T47D (cell line): ENCODE measurements at places on chromosomes 6 and 20.

- DNase-seq, result no peak
Measured at GRCh38 chr6:116408491-116408890, 37.7 kb downstream of the DSE start.

DNA sequence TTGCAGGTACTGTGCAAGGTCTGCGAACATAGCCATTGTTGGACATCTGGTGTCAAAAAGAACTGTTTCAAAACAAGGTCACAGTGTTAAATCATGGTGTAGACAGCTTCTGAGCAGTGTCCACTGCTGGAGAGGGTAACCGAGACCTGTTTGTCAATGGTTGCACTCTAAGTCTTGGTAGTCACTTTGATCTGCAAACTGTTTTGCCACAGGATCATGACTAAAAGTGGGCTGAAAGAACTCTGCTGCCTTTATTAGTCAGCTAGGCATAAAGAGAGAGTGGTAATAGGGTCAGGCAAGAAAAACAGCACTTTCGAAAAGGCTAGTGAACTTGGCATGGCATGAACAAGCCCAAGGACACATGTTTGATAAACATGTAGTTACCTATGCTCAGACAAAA, 552.3 kb upstream of the CITED2 start:
- DNase-seq, result no peak

GRCh38 chr6:8904754-8905153, 469.4 kb upstream of the SLC35B3 start:
- no peak for DNase-seq

GRCh38 chr6:41515995-41516394, 30.2 kb upstream of the FOXP4 start:
- no peak for DNase-seq

- DNase-seq, result no peak
Measured at GRCh38 chr6:39495640-39496039, 173.1 kb upstream of the KCNK16 start.

DNA sequence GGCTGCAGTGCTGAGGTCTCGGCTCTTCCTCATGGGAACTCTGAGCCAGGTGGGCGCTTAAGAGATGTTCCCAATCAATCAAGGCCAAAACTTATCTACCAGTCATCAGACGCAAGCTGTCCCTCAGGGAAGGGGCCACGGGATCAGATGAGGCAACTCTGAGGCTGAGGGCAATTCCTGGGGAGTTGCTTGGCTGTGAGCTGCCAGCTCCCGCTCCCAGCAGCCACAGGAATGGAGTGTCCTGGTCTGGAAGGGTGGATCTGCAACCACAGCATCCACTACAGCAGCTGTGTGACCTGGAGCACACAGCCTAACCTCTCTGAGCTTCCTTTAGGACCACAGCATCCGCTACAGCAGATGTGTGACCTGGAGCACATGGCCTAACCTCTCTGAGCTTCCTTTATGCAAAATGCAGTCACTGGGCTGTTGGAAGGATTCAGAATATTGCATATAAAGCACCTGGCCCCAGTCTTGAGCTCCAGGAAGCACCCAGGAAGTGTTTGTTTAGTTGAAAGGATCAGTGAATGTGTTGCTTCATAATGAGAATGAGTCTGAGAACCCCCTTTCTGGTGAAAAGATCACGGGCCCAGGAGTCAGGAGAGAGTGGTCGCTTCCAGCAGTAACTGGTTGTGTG, 60.9 kb downstream of the TFAP2C start:
- DNase-seq, result no peak

GRCh38 chr6:163661272-163661671, 246.8 kb downstream of the QKI start:
- DNase-seq, result no peak

DNA sequence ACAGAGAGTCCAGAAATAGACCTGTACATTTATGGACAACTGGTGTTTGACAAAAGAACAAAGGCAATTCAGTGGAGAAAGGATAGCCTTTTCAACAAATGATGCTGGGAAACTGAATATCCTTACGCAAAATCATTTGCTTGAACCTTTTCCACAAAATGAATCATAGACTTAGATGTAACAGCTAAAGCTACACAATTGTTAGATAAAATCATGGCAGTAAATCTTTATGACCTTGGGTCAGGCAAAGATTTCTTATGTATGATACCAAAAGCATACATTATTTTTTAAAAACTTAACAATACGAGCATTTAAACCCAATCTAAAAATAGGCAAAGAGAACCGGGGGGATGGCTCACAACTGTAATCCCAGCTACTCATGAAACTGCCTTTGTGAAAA, 73.5 kb upstream of the DST start:
- DNase-seq, result no peak

- DNase-seq, result no peak
Measured at GRCh38 chr6:33320315-33321181, 3.0 kb upstream of the ZBTB22 start.

DNA sequence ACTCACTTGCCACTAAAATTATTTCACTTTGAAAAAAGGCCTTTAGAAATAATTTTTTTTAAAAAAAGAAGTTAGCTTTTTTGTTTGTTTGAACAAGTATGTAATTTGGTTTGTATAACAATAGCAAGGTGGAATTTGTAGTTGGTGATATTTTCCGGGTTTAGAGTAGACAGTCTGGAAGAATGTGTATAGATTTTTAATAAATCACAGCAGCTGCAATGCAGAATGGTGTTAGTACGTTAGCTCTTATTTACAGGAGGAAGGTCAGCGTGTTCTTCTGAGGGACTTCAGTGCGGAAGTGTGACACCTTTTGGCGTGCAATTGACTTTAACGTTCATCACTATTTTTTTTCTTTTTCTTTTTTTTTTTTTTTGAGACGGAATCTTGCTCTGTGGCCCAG, 115.4 kb downstream of the PLEKHG1 start:
- no peak for DNase-seq

GRCh38 chr6:118808793-118809638, 84.9 kb upstream of the ASF1A start:
- no peak for DNase-seq

- no peak for DNase-seq
Measured at GRCh38 chr6:38077488-38078030, 258.0 kb downstream of the ZFAND3 start.

DNA sequence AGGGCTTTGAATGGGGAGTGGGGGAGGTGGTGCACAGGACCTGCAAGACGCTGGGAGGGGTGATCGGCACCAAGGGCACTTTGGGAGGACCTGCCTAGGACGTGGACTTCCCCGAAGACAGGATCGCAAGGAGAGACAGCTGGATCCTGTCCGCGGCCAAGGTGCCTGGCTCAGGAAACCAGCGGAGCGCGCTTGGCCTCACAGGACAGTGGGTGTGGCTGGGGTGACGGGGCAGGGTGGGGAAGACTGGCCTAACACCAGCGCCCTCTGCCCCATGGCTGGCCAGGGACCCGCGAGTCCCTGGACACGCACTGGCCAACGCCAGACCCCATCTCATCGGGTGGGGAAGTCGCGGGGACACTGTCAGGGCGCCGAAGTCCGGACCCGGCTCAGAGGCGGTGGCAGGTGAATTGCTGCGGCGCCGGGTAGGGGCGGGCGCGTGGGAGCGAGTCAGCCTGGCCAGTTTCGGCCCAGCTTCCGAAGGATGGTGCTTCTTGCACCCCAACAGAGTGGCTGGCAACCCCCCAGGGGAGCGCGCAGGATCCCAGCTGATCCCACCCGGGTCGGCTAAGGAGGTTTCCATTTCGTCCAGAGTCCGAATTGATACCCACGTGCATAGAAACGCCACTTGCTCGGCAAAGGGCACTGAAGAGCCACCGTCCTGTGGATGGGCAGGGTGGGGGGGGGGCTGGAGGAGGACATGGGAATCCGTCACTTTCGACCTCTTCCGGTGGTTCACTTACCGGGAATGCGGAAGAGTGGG, 785 bp upstream of the THBD start:
- DNase-seq, result peak; percentile 27

DNA sequence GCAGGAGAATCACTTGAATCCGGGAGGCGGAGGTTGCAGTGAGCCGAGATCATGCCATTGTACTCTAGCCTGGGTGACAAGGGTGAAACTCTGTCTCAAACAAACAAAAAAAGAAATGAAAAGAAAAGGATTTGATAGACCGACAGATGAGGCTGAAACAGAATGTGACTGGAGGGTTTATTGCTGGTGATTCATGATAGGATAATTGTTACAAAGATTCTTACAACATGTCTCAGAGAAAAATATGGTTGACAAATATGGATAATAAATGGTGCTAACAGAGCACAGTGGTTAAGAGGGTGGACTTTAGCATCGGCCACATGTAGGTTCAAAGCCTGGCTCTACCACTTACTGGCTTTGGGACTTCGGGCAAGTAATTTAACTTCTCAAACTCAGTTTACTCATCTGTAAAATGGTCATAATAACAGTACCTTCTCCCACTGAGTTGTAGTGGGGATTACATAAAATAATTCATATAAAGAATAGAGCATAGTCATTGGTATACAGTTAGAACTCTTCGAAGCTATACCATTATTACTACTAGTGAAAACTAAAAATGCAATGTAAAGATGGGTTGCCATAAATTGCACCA, 131.9 kb downstream of the MAP3K7 start:
- no peak for DNase-seq

DNA sequence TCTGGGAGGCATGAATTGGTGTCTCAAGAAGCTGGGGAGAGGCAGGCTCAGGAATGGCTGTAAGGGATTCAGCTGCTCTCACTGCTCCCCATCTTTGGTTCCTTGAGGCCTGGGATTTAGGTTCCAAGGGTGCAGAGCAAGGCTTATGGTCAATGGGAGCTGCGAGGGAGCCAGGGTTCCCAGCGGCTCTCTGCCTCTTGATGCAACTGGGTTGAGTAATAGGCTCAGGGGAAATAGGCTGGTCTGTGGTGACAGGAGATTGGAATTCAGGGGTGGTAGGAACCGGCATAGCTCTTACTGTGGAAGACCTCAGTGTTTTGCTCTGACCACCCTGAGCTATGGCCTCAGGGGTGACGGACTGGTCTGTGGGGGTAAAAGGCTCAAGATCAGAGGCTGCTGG, 13.0 kb upstream of the NRM start:
- DNase-seq, result no peak

DNA sequence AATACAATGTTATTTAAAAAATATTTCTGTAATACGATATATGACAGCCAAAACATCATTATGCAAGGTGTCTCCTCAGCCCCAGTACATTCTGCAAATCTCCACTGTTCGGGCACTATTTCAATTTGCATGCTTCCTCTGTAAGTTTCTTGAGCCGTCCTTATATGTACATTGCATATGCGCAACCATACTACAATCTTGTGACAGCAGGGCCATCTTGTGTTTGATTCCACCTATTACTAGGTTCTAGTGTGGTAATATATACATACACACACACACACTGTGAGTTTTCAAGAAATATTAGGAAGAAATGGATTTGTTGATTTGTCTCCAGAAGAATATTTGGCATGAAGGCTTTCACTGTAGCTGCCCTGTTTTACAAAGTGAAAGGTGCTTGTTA, 9.8 kb downstream of the LYRM4 start:
- no peak for DNase-seq

DNA sequence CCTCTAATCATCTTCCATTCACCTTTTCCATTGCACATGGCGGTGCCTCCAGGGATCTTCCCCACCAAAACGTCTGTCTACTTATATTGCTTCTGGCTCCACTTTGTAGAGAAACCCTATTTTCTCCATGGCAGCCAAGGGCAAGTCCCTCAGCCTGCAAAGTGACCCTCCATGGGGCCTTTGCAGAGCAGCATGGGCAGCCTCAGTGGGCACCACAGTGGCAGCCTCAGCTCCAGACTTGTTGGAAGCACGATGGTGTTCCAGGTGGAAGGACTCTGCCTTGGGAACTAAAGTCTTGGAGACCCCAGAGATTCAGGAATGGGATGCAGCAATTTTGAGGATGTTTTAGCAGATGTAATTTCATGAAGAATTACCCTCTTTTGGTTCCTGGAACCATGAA, 18.5 kb upstream of the CCR6 start:
- no peak for DNase-seq

DNA sequence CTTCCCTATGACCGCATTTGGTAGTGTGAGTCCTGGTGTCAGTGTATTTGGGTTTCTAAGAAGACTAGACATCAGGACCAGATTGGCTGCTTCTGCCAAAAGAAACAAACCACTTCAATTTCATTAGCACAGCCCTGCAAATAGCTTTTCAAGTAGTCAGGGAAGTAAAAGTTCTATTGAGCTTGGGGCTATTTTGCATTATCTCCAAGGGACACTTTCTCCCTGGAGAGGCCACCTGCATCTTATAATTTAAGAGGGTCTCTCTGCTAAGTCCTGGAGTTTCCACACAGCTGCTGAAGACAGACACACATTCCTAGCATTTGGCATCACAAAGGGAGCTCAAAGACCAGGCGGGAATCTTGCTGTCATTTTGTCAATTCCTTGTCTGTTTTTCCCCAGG, 141.2 kb downstream of the BMP2 start:
- no peak for DNase-seq

DNA sequence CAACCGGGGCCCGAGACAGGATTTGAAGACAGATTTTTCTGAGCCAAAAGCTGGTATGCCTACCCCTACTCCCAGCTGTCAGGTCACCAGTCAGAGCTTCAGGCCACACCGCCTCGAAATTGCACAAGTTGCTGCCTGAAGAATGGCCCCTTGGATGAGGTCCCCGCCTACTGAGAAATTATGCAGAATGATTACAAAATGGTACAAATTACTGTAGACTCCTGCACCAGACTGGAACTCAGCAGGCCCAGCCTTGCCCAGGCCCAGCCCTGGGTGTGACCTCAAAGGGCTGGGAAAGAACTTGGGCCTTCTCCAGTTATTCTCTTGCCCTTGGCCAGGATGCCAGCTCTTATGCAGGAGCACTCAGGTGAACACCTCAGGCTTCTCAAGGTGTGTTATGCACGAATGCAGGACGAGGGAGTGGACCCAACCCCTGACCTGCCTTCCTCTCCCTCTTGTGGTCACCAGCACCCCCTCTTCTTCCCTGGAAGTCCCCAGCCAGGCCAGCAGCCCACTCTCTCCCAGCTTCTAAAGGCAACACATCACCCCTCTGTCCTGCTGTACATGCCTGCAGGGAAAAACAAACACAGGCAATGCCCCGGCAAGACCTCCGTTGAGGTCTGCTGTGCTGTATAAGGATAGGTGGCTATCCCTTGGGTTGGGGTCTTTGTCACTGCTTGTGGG, 88.7 kb upstream of the NAA20 start:
- DNase-seq, result no peak

GRCh38 chr20:36682311-36682710, 36.3 kb upstream of the SLA2 start:
- DNase-seq, result no peak

DNA sequence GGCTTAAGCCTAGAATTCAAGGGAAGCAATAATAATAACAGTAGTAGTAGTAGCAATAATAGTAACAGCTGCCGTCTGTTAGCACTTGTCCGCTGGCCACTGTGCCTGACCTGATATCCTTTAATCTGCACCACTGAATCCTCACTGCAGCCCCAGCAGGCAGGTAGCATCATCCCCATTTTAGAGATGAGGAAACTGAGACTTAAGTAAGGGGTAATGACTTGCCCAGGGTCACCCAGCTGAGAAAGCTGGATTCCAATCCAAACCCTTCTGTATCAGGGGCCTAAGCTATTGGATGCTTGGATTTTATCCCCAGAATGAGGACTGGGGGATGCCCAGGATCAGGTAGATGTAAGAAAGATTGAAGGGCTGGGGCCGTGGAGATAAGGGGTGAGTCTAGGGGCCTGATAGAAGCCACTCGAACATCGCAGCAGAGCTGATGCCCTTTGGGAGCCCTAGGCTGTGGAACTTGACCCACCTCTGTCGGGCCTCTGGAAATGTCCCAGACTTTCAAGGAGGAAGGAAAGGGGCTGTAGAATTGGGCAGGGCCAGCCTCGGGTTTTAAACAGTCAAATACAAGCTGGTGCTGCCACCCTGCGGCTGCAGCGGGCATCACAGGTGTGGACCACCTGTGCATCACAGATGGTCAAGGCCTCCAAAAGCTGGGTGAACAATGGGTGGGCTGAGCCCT, 102.1 kb upstream of the MYL9 start:
- peak; percentile 81 for DNase-seq

GRCh38 chr20:24157213-24157612, 168.6 kb upstream of the GGTLC1 start:
- DNase-seq, result no peak
